ENCODE measurements at places on chromosomes 6 and 20.

- no peak for DNase-seq
Measured at GRCh38 chr6:111657146-111657545, 51.5 kb upstream of the TRAF3IP2 start.

- no peak for DNase-seq
Measured at GRCh38 chr6:26389349-26389894, 6.5 kb downstream of the BTN2A2 start.

DNA sequence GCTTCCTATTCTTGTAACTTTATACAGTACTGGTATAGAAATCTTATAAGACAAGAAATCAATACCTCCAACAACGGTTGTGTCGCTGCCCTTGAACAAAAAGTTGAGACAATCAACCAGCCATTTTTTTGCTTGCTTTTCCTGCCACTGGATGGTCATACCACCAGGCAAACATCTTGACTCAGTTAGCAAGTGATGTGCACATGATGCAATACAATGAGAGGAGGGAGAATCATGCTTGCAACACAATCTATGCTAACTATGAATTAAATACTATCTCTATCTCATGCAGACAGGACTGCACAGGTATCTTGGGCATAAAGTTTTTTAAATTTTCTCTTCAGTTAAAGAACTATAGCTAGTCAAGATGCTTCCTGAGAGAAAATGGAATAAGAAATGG, 877.7 kb upstream of the CITED2 start:
- no peak for DNase-seq

DNA sequence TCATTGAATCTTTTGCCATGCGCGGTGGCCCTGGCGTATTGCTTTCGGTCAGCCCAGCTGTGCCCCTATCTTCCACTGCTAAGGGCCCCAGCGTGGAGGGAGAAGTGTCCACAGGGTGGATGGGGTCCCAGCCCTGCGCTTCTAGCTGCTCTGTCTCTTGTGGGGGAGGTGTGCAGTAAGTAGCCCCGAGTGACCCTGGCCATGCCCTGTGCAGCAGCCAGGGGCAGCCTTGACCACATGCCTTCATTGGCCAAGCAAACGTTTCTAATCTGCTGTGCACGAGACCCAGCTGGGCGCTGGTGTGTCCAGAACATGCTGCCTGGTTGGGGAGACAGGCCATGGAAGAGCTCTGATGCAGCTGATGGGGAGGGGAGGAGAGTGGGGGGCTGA, 13.6 kb downstream of the TMEM181 start:
- DNase-seq, result no peak

DNA sequence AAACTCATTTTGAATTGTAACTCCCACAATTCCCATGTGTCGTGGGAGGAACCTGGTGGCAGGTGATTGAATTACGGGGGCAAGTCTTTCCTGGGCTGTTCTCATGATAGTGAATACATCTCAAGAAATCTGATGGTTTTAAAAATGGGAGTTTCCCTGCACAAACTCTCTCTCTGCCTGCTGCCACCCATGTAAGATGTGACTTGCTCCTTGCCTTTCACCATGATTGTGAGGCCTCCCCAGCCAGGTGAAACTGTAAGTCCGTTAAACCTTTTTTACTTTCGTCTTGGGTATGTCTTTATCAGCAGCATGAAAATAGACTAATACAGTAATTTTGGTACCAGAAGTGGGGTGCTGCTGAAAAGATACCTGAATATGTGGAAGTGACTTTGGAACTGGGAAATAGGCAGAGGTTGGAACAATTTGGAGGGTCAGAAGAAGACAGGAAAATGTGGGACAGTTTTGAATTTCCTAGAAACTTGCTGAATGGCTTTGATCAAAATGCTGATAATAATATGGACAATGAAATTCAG, 41.4 kb upstream of the SAMHD1 start:
- no peak for DNase-seq

DNA sequence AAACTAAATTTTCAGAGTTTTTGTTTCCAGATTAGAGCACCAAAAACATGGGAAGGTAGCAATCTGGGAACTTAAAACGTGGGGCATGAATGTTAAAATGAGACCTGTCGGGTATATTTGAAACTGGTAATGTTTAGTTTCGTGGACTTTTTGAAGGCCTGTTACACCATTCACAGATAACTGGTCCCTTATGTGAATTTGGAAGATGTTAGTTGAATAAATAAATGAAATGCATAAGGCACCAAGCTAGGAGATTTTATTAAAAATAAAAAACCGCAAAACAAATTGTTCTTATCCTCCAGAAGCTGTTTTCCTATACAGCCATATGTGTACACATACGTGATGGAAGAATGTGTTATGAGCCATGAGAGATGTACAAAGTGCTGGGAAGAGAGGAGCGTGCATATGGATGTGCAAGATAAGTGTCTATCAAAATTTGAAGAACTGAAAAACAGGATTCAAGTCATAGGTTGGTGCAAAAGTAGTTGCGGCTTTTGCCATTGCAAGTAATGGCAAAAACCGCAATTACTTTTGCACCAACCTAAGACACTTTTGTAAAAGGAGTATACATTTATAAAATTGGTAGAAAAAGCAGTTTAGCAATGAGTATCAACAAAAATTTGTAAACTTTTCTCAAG, 700 bp upstream of the MCUR1 start:
- DNase-seq, result no peak

DNA sequence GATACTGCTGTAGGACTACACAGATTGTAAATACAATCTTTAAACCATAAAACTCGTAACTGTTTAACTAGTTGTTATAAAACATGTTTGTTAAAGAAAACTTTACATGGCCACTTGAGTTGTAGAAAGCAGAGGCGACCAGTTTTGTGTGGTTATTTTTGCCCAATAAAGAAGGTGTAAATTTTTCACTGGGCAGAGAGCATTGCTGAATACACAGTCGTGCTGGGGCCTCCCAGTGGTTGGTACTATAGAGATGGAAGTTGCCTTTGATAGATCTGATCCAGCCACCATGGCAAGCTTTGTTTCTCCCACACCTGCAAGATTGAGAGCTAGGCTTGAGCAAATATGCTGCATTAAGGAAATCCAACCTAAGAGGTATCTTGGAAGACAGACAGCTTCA, 34.0 kb upstream of the YWHAB start:
- no peak for DNase-seq

DNA sequence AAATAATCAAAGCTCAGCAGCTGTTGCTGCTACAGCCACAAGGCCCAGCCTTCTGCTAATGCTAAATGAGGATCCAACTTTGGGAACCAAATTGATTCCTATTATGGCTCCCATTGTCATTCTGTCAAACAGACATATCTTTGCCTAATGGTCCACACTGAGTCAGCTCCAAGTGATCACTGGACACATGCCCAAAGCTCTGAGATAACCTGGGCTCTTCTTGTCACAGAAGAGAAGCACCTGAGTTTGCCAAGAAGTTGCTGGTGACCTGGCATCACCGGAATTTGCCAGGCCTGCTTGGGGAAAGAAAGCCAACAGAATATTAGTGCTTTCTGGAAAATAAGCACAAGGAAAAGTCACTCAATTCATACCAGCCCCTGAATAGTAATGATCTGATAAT, 5.8 kb downstream of the TNFRSF21 start:
- no peak for DNase-seq

DNA sequence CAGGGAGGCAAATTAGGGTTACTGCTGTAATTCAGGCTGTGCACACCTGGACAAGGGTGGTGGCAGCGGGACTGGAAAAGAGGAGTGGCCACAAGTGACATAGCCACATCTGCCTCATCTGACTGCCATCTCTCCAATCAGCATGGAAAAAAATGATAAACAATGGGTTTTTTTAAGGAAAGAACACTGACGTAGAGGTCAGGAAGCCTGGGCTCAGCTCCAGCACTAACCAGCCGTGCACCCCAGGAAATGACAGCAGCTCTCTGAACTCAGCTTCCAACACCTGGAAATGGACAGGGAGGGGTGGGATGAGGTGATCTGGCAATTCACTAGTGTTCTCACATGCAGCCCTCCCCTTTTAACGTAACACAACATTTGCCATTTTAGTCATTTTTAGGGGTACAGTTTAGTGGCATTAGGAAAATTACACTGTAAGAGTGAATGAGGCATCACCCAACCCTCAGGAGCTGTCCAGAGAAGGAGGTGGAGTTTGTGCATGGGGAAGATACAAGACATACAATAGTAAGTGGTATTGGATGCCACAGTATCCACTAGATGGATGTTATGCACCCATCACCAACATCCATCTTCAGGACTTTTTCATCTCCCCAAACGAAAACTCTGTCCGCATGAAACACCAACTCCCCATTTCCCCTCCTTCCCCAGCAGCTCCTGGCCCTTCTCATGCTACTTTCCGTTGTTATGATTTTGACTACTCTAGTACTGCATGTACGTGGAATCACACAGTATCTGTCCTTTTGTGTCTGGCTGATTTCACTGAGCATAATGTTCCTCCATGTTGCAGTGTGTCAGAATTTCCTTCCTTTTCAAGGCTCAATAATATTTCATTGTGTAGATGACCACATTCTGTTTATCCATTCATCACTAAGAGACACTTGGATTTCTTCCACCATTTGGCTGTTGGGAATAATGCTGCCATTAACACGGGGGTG, 215.5 kb upstream of the ECI2 start:
- DNase-seq, result no peak

DNA sequence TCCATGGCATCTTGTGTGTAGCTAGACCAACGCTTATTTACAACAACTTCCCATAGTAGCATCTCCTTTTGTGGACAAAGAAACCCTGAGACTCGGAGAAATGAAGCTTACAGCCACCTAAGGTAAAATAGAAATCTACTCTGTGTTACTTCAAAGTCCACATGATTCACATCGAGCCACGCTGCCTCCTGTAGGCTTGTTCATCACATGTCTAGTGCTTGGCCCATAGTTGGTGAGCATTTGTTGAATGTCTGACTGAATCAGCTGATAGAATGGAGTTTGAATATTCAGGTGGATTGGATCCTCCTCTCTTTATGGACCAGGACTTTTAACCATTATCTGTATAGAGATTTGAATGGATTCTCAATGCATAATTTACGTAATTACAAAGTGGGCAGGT, 130.7 kb downstream of the CCDC170 start:
- no peak for DNase-seq

GRCh38 chr6:24922170-24922569, 13.6 kb downstream of the RIPOR2 start:
- no peak for DNase-seq

GRCh38 chr6:143098054-143098671, 37.5 kb downstream of the AIG1 start:
- no peak for DNase-seq

DNA sequence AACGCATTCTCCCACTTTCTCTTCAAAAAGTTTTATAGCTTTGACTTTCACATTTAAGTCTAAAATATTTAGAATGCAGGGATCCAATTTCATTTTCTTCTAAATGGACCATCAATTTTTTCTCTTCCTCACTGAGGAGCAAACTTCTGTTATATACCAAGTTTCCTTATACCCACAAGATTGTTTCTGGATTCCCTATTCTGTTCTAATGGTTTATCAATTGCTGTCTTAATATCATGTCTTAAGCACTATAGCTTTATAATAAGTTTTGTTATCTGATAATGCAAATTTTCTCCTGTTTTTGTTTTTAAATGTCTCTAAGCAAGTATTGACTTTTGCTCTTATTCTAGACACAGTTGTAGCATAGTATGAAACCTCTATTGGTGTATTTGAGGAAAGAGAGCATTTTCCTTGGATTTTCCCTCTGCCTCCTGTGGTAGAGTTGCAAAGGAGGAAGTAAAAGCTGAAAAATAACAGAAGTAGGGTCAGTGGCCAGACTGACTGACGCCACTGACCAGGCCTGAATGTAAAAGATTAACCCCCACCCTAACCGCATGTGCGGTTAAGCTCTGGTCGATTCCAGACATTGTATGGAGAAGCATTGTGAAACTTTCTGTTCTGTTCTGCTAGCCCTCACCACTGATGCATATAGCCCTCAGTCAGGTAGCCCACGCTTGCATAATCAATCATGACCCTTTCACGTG, 40.3 kb downstream of the GPX5 start:
- DNase-seq, result no peak

GRCh38 chr6:112030961-112031660, 22.8 kb upstream of the CCN6 start:
- no peak for DNase-seq

DNA sequence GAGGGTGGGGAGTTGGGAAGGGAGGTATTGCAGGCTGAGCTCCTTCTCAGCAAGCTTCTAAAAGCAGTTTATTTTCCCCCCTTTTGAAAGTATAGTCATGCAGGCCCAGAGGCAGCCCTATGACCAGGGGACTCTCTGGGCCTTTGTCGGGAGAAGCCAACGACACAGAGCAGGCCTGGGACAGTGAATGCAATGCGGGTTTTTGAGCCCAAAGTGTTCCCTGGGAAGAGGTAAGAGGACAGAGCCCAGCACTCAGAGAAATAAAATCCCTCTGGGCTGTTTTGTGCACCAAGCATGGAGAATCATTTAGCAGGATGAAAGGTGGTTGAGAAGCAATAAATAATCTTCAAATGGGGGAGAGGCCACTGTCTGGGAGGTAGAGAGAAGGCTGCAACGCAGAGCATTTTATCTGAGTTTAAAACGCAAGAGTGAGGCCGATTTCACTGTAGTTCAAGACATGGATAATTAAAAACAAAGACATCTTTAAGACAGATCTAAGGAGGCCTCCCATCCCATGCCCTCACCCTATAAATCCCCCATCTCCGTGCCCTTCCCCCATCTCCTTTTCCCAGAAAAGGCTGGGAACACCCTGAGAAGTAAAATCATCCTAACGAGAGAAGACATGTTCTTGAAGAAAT, 237.5 kb downstream of the CDC5L start:
- DNase-seq, result no peak

GRCh38 chr6:77368660-77369313, 94.5 kb downstream of the HTR1B start:
- no peak for DNase-seq

All from activated CD8-positive, alpha-beta memory T cell treated with anti-CD3 and anti-CD28 coated beads for 4 hours (primary cell).